ENCODE measurements at places on chromosomes 7 and 10.

DNA sequence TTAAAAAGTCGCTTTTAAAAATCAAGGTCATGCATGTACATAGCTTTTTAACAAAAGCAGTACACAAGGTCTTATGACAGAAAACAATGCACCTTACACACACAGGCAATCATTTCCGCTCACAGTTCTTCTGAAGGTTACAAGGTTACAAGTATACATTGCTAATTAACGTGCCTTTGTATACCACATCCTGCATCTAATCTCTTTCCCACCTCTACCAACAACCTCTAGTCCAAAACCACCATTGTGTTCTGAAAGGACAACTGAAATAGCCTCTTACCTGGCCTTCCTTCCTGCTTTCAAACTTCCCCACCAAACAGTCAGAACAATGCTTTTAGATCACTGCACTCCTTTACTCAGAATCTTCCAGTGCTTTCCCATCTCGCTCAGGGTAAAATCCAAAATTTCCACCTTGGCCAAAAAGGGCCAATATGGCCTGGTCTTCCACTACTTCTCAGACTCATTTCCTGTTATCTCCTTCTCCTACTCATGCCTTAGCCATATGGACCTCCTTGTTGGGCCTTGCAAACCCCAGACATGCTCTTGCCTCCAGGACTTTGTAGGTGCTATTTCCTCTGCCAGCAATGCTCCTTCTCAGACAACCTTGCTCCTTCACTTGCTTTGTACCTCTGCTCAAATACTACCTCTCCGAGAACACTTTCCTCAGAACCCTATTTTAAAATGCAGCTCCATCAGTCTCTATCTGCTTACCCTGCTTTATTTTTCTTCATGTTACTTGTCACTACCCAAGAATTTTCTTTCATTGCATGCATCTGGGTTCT lies 205.4 kb downstream of the DNAJC1 start:
- no peak for DNase-seq

DNA sequence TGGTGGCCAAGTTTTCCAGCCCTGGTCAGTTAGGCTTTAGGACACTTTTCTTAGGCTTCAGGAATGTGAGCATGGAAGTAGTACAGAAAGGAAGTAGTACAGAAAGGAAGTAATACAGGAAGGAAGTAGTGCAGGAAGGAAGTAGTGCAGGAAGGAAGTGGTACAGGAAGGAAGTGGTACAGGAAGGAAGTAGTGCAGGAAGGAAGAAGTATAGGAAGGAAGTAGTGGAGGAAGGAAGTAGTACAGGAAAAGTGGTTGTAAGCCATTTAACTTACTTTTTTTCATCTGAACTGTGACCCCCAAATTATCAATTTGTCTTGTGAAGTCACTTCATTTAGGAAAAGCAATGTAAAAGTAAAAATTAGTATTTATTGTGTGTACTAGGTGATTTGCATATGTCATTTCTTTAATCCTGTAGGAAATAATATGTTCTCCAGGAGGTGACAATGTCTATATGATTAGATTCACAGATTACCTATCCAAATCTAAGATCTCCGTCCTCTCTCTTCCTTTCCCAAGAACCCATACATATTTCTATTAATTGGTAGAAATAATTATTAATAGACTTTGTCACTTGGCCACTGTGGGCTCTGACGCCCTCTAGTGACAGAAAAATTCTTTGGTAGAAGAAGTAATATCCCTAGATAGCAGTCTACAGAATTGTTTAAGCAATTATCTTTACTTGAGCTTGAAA lies 3.9 kb upstream of the FAS start:
- peak; percentile 12 for DNase-seq

DNA sequence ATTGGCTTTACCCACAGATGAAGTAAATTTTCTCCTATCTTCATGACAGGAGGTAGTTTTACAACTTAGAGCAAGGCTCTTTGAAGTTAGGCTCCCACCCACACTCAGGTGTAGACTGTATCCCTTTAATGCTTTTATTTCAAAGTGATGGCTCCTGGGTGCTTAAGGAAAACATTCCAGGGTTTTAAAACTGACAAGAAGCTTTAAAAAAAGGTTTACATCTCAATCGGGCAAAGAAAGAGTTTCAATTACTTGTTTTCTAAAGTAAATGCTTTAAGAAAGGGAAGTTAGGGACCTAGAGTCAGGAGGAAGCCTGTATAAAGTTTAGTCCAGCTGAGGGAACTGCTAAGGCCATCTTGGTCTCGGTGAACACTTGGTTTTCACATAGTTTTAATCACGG lies 1153.8 kb upstream of the C7orf33 start:
- DNase-seq = no peak

DNA sequence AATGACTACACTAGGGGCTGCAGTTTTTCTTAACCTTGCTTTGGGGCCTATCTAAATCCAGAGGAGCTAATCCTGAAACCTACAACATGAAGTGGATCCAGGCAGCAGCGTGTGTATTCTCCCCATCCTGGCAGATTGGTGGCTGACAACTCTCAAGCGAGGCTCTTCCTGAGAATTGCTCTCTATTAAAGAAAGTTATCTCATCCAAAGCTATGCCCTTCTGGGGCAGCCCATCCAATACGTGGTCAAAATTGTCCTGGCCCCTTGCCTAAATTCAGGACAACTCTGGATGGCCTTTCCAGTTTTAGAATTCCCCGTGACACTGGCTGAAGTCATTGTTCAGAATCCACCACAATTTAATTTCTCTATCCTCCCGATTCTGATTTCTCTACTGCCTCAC lies 66.1 kb downstream of the IQUB start:
- no peak for DNase-seq

DNA sequence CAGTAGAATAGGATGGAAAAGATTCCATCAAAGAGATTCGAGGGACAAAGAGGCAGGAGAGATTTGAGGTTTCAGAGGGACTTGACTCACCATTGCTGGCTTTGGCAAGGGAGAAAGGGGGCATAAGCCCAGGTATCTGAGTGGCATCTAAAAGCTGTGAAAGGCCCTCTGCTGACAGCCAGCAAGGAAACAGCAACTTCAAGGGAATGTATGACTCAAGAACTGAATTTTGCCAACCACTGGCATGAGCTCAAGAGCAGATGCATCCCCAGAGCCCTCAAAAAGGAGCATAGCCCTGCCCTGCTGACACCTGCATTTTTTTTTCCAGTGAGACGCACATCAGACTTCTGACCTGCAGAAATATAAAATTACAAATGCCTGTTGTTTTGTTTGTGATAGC lies 19.6 kb upstream of the ADAM12 start:
- DNase-seq = no peak

DNA sequence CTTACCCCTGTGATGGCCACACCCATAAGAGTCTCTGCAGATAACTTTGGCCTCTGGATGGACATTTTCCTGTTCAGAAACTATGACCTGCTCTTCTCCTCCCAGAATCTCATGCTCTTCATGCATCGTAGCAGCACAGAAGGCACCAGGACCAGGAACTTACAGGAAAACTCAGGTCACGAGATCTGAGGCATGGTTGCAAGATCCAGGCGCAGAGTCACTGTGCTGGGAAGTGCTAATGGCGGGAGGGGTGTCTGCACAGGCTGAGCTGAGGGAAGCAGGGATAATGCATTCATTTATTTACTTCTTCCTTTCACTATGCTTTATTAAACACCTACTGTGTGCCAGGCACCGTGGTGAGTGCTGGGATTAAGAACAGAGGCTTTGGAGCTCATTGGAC lies 48.2 kb upstream of the LOXL4 start:
- DNase-seq = no peak

DNA sequence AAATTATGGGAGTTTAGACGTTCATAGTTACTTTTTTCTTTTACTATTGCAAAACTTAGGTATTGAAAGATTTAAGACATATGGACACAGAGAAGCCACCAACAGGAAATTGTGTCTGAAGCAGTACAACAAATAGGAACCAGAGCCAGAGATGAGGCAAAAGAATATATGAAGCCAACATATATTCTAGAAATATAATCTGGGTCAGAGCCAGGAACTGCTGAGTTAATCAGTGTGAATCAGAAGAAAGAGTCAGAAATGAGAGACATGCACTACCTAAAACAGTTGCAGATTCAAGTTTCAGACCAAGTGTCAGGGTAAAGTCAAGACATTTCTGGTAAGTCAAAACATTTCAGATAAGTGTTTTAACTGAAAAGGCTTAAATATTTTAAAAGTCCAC lies 67.7 kb downstream of the DGKB start:
- DNase-seq = no peak

- no peak for DNase-seq
Observed at GRCh38 chr10:3699916-3700315, 85.1 kb downstream of the KLF6 start.

DNA sequence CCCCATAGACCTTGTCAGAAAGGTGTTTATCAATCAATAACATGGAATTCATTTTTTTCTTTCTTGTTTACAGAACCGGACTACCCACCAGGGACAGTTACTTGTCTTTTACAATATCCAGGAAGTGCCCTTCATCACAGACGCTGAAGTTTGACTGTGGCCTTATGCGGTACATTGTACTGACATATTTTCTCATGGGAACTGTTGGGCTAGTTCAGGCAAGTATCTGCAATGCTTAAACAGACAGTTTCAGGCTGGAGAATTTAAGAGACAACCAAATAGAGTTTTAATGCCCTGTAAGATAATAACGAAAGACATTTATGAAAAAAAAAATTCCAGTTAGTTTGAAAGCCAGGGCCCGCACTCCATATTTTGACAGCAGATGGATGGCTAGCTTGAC lies 246.4 kb downstream of the GATA3 start:
- DNase-seq = no peak

DNA sequence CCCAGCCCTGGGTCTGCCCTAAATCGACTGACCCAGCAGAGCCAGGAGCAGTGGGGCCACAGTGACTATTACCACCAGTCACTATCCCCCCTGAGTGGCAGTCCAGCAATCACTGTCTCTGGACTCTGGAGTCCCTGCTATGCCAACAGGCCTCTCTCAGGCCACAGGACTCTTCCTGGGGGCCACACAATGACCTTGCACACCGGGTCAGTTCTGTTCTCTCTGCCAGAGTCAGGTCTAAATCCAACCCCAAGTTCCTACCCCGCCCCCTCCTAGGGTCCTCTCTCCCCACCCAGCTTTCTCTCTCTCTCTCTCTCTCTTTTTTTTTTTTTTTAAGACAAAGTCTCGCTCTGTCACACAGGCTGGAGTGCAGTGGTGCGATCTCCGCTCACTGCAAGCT lies 21.6 kb downstream of the GRID2IP start:
- no peak for DNase-seq

GRCh38 chr10:98919899-98920298 lies 315.8 kb downstream of the HPSE2 start:
- DNase-seq = no peak

GRCh38 chr7:67391168-67391567 lies 394.5 kb downstream of the TYW1 start:
- DNase-seq = no peak

GRCh38 chr7:55545496-55545895 lies 26.8 kb downstream of the VOPP1 start:
- no peak for DNase-seq

DNA sequence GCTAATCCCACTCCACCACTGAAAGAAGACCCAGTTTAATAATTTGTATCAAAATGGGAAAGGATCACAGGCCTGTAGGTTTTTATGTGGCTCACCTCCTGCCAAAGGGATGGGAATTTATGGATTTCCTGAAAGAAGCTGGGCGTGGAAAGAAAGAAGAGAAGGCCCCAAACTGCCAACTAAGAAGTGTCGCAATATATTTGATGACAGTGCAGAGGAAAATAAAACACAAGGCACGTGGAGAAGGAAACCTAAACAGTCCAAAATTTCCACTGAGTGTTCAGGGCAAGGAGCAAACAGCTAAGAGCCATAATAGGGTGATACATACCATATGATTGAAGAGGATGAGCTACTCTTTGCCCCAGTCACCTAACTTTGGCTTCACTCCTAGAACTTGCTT lies 667.2 kb downstream of the GATA3 start:
- no peak for DNase-seq
